ENCODE measurements at places on chromosomes 4 and X.
A peak's percentile ranks its signal among the peaks of the same experiment; 100 is the strongest.

GRCh38 chr4:105386012-105386411 lies 87.8 kb downstream of the PPA2 start:
- DNase-seq = no peak

GRCh38 chrX:10926404-10926803 lies 184.7 kb upstream of the HCCS start:
- DNase-seq = no peak

DNA sequence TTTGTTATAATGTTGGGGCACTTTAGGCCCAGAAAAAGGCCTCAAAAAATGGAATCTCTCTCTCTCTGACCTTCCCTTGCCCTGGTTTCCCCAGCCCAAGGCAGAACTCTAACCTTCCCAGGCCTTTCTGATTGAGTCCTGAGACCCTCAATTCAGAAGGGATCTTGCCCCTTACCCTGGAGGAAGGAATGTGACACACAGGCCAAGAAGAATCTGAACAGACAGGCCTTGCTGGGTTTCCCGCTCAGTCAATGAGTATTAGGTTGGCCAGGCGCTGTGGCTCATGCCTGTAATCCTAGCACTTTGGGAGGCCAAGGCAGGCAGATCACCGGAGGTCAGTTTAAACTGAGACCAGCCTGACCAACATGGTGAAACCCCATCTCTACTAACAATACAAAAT lies 27.6 kb downstream of the ELOVL6 start:
- DNase-seq = no peak

DNA sequence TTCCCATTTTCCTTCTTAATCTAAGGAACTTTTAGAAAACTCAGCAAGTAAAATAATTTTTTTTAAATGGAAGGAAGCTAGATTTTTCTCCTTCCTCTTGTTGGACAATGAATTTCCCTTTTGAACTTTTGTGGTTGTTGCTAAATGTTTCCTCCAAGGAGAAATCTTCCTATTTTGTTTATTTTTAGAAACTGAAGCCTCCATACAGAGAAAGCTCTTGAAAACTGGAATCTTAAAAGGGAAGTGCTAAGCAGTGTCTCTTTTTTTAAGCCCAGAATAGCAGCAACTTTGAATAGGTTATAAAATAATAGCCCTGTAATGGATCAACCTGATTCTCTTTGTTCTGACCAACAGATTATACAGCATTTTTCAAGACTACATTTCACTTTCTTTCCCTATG lies 15.1 kb upstream of the DCLK2 start:
- no peak for DNase-seq

- no peak for DNase-seq
Measured at GRCh38 chr4:167606551-167606950, 372.3 kb upstream of the SPOCK3 start.

- no peak for DNase-seq
Measured at GRCh38 chr4:182604953-182605352, 312.2 kb downstream of the DCTD start.

- DNase-seq = no peak
Measured at GRCh38 chrX:1536712-1537030, 314 bp downstream of the P2RY8 start.

GRCh38 chr4:1081689-1082040 lies 31.7 kb downstream of the RNF212 start:
- DNase-seq = no peak

- no peak for DNase-seq
Measured at GRCh38 chr4:135122457-135122856, 920.9 kb upstream of the PABPC4L start.

- no peak for DNase-seq
Measured at GRCh38 chrX:110042496-110042895, 39.6 kb downstream of the TMEM164 start.

DNA sequence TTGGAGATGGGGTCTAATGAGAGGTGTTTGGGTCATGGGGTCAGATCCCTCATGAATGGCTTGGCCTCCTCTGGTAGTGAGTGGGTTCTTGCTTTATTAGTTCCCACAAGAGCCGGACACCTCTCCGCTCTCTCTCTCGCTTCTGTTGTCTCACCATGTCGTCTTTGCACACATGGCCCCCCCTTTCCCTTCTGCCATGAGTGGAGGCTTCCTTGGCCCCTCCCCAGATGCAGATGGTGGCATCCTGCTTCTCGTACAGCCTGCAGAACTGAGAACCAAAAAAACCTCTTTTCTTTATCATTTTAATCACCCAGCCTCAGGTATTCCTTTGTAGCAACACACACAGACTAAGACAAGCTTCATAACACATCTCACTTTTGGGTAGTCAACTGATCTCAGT lies 49.6 kb upstream of the SPRY1 start:
- no peak for DNase-seq

DNA sequence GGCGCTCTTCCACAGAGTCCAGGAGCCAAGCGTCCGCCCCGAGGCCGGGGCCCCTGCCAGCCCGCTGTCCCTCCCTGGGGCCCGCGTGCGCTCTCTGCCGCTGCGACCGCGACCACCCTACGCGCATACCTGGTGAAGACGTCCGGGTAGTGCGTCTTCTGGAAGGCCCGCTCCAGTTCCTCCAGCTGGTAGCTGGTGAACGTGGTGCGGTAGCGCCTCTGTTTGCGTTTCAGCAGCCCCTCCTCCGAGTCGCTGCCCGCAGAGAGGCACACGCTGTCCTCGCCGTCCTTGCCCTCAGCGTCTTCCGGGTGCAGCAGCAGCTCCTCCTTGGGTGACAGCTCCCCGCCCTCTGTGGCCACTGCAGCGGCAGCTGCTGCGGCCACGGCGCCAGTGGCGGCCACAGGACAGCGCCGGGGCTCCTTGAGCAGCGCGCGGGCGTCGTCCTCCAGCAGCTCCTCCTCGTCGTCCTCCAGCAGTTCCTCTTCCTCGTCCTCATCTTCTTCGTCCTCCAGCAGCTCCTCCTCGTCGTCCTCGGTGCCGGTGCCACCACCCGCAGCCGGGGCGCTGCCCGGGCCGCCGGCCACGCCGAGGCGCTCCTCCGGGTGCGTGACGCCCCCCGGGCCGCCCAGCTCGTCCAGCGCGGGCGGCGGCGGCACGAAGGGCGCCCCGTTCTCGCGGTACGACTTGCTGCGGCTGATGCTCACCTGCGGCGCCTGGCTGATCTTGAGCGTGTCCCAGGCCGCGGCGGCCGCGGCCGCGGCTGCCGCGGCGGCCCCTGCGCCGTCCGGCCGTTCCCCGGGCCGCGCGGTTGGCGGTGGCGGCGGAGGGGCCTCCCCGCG lies 2.8 kb downstream of the ARX start:
- DNase-seq = no peak

- no peak for DNase-seq
Measured at GRCh38 chr4:32436816-32437215, 1716.6 kb downstream of the PCDH7 start.

GRCh38 chr4:164438321-164438720 lies 315.6 kb upstream of the SMIM31 start:
- DNase-seq = no peak

GRCh38 chr4:32909053-32909452 lies 2188.9 kb downstream of the PCDH7 start:
- DNase-seq = no peak

- DNase-seq = no peak
Measured at GRCh38 chr4:184282251-184282713, 64.6 kb upstream of the ENPP6 start.

DNA sequence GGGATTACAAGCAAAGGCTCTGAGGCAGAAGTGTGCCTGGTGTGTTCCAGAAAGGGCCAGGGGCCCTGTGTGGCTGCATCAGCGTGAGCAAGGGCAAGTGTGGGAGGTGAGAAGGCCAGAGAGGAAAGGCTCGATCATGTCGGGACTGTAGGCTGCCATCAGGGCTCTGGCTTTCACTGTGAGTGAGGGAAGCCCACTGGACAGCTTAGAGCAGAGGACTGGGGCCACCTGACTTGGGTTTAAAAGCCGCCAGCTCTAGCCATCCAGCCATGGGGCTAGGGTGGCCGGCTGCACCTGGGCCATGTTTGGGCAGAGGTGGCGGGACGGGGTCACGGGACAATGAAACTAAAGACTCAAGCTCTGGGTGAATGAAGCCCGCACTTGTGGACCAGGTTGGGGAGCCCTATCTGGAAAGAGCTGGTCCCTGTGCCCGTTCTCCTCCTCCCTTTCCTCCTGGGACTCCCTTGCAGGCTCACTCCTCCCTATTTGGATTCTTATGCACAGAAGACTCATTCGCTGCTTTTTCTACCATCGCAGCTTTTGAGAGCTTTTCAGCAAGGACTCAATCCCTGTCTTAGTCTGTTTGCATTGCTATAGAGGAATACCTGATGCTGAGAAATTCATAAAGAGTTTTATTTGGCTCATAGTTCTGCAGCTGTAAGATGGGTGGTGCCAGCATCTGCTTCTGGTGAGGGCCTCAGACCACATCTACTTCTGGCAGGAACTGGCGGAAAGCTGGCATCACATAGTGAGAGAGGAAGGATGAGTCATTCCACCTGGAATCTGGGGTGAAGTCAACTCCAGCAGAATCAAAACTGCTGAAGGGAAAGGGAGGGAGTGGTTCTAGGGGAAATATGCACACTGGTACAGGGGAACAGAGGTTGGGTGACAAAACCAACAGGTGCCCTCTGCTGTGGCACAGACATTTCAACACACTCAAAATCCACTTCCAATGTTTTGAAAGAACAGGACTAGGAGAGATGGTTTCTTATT lies 15.3 kb downstream of the CTAG1B start:
- no peak for DNase-seq

DNA sequence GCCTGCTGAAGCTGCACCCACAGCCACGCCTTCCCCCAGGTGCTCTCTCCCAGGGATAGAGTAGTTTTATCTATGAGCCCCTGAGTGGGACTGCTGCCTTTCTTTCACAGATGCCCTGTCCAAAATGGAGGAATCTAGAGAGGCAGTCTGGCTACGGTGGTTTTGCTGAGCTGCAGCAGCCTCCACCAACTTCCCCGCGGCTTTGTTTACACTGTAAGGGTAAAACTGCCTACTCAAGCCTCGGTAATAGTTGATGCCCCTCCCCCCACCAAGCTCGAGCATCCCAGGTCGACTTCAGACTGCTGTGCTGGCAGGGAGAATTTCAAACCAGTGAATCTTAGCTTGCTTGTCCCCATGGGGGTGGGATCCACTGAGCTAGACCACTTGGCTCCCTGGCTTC lies 84.5 kb downstream of the PRKG2 start:
- DNase-seq = no peak

- DNase-seq = no peak
Measured at GRCh38 chr4:159398236-159398638, 295.4 kb downstream of the RAPGEF2 start.

DNA sequence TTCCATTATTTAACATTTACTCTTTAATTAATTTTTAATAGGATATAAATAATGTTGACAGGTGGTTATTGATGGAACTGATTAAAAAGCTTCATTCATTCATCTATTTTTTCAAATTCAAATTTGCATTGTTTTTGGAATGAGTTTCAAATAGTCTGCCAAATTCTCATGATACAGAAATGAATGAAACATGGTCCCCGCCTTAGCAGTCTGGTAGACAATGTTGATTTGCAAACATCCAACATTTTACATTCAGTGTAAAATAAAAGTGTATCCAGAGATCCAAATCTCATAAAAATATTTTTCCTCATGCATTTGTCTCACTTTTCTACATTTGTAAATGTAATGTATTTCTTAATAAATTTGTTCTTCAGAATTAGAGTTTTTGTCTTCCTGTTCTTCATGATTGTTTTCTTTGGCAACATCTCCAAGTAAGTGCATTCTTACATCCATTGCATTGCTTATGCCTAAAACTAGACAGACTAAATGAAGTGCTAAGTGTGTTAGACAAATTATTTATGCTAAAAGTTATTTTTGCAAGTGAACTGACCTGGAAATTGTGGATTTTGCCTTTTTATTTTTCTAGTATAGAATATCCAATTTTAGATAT lies 142.3 kb downstream of the PCDH18 start:
- DNase-seq = no peak

GRCh38 chr4:139950568-139950967 lies 203.4 kb downstream of the MAML3 start:
- DNase-seq = peak; percentile 9

DNA sequence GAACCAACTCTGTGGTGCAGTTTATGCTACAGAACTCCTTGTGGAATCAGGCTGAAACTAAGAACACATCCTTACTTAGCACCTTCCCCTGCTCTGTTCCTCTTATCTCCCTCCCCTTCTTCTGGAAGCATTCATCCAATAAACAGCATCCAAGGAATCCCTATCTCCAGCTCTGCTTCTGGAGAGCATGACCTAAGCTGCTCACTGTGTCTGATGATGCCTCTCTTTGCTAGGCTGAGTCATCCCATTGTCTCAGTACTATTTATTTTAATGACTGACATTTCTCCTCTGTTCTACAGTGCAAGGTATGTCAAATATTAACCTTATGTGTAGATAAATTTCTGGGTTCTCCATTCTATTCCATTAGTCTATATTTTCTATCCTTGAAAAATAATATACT lies 71.2 kb downstream of the BEND2 start:
- no peak for DNase-seq

DNA sequence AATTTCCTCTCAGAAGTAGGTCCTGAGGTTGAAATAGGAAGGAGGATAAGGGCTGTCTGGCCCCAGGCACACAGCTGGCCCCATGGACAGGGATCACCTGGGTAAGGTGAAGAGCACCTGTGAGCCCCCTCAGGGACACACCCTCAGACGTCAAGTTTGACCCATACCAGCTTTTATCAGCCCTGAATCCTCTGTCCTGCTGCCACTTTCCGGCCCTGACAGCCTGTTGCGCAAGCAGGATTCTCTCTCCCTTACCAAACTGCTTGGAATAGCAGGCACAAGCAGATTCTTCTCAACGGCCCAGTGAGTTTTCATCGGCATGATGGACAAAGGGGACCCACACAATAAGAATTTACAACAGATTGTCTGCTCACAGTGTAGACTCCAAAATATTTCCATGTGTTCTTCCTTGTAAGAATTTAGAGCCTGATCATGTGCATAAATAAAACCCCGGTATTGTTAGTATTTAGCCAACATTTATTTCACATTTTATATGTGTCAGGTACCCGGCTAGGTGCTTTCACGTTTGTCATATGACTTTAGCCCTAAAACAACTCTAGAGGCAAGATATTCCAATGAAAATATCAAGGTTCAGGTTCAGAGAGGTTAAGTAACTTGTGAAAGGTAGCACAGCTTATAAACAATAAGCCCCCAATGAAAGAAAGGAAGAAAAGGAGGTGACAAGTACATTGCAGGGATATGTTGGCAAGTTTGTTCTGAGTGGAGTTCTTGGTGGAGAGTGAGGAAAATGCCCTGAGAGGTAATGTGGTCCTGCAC lies 107.2 kb upstream of the KIT start:
- no peak for DNase-seq

- no peak for DNase-seq
Measured at GRCh38 chr4:95061220-95061619, 303.5 kb downstream of the BMPR1B start.

Measured in stimulated activated CD8-positive, alpha-beta memory T cell treated with anti-CD3 and anti-CD28 coated beads, Interleukin-2, amount 100 ng/mL, for 48 hours (primary cell).